ENCODE measurements at places on chromosomes 2 and 18.
A peak's percentile ranks its signal among the peaks of the same experiment; 100 is the strongest.

- DNase-seq: no peak
Measured at GRCh38 chr2:37297632-37298031, 27.0 kb downstream of the PRKD3 start.

DNA sequence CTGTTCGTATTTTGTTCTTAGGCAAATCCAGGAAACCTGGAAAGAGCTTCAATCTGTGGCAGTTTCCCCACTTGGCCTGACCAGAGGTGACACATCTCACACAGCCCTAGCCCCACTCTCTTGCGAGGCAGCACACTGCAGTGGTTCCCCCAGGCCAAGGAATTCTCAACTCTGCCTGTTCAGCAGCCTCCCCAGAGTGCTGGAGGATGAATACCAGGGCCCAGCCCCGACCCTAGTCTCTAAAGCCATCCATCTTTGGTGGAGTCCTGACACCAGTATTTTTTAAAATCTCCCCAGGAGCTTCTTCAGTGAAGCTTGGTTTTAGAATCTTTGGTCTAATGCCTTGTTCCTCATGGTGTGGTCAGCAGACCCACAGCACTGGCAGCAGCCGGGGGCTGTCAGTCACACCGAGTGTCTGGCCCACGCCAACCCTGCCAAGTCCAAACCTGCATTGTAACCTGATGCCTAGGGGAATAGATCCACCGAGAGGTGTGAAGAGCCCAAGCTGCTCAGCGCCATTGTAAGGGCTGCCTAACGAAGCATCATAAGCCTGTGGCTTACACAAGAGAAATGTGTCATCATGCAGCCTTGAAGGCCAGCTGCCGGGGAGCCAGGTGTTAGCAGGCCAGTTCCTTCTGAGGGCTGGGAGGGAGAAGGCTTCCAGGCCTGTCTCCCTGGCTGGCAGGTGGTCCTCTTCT is 428.7 kb upstream of the ID2 start:
- no peak for DNase-seq

DNA sequence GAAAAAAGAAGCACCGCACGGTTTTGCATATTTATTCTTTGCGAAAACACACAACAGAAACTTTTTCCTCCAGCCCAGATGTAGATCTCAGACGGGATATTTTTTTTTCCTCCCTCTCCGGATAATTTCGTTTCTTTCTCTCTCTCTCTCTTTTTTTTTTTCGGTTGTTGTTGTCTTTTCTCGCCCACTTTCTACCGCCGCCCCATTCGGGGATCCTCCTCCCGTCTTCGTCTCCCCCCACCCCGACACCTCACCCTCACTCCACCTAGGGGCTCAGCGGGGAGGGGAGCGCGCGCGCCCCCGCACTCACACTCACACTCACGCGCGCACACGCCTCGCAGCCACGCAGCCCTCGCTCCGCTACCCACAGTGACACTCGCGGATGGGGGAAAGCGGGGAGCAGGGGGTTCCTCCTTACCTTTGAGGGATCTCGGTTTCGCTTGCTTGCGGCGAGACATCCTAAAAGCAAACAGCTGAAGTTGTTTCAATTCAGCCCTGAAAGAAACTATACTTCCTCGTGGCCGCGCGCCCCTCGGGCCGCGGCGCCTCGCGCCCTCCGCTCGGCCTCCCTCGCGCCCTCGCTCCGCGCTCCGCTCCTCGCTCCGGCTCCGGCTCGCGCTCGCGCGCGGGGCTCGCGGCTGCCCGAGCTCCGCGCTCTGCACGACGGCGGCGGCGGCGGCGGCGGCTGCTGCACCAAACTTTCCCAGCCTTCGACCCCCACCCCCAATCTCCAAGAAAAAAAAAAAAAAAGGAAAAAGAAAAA is 1.3 kb downstream of the ZNF521 start:
- DNase-seq: peak; percentile 65

- DNase-seq: no peak
Measured at GRCh38 chr2:164984428-164984827, 29.1 kb upstream of the SLC38A11 start.

- DNase-seq: no peak
Measured at GRCh38 chr2:75920859-75921551, 210.3 kb upstream of the GCFC2 start.

DNA sequence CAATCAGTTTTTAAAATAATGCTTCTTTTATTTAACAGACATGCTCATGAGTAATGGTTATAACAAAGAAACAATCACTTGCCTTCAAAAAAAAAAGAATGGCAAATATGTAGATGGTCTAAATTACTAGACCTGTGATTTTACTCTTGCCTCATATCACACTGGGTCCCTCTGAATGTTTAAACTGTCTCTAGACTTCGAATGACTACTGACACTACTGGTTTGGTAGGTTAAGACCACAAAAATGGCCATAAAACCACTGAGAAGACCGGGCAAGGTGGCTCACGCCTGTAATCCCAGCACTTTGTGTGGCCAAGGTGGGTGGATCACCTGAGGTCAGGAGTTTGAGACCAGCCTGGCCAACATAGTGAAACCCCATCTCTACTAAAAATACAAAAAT is 5.1 kb upstream of the SELENOI start:
- no peak for DNase-seq

GRCh38 chr2:241892299-241893137 is 23.0 kb downstream of the RTP5 start:
- no peak for DNase-seq

DNA sequence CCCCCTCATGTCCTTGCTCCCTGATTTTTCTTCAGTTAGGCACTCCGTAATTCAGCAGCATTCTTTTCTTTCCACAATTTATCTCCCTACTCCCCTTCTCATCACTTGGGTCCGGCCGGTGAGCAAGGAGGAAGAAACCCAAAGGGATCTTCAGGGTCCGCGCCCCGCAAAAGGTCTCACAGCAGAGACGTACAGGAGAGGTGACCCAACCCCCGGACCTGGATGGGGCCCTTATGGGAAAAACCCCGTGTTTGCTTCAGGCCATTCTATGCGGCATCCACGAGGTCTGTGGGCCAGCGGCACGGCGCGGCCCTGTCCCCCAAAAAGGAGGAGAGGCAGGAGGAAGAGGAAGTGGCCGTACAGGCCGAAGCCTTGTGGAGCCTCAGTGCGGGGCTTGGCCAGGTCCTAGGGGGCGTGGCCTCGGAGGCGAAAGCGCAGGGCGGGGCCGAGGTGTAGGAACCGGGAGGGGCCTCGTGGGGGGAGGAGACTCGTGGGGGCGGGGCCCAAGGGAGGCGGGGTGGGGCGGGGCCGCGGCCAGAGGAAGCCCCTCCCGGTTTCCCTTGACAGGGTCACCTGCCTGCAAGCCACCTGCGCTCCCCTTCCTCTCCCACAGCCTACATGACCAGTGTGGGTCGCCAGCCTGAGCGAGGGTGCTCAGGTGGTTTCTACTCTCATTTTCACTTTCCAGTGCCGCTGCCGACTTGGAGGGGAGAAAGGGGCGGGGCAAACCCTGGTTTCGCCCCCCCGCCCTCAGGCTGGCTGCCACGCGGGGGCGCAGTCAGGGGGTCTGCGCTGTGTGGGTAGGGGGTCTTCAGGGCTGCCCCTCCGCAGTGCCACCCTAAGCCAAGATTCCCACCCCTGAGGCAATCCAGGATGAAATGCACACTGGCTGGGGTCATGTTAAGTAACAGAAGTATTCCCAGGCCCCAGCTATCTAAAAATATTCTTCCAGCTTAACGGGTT is 156.4 kb upstream of the XPO1 start:
- DNase-seq: peak; percentile 95

DNA sequence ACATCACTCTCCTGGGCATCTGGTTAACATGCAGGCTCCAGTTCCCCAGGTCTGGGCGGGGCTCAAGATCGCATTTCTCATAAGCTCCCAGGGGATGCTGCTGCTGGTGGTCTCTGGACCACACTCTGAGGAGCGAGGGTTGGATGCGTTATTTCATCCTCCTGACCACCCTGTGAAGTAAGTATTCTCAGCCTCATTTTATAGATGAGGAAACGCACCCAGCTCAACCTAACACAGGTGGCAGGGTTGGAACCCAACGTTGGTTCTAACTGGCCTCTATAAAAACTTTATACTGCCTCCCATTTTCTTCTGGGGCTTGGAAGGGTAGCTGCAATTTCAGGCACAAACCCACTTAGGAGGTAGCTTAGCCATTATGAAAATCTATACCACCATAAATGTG is 120.5 kb downstream of the FAM210A start:
- DNase-seq: no peak

- DNase-seq: no peak
Measured at GRCh38 chr2:42298132-42298531, 62.9 kb downstream of the COX7A2L start.

- no peak for DNase-seq
Measured at GRCh38 chr2:235002198-235003095, 50.6 kb downstream of the SH3BP4 start.

DNA sequence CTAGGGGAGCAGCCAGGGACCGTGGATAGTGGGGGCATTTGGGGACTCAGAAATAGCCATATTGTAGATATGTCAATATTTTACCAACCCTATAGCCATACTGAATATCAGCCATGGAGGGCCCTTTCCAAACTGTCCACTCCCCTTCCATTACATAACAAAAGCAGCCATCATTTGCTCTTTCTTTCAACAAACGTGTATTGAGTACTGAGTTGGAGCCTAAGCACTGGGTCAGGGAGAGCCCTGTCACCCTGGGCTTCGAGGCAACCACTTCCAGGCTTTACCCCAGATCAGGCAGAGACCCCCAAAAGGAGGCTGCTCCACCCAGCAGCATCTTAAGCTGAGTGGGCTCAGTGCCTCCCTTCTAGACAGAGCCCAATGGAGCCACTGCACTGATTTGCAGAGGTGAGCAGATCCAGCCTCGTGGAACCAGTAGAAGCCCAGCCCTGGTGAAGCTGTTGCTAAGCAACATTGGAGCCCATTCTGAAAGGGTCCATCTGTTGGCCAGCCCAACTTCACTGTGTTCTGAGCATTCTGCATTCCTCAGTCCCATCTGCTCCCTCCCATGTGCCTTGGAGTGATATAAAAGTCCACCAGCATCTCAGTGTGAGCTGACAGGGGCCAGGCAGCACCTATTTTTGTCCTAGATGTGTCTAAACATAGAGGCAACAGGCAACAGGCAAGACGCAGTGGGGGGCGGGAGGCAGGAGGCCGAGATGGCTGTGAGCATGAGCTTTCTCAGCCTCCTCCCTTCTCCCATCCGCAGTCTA is 112.1 kb downstream of the PLB1 start:
- DNase-seq: no peak

GRCh38 chr18:23924813-23925212 is 89.7 kb upstream of the TTC39C start:
- DNase-seq: no peak

DNA sequence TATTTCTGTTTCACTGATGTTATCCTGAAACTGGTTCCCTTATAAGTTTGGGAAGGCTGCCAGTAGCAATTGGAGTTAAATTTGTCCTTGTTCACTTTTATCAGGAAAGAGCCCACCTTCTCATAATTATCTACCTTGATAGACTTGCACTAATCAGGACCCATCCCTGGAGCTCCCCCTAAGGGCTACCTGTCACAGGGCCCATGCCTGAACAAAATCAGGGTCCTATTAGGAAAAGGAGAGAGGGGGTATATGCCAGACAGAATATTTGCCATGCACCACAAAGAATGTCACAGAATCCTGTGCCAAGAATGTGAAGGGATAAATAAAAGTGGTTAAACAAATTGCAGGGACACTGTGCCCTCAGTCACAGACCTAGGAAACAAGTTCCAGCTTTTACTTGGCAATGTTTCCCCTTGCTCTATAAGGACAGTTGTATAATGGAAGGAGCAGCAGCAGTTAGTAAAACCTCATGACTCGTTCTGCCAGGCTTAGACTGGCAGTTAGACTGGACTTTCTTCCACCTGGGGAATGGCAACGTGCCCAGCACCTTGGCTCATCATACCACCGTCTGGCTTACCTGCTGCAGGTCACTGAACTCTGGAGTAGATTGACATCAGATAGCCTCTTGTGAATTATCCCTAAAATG is 32.3 kb upstream of the VWC2L start:
- DNase-seq: no peak

- no peak for DNase-seq
Measured at GRCh38 chr2:33655626-33656320, 56.7 kb upstream of the FAM98A start.

DNA sequence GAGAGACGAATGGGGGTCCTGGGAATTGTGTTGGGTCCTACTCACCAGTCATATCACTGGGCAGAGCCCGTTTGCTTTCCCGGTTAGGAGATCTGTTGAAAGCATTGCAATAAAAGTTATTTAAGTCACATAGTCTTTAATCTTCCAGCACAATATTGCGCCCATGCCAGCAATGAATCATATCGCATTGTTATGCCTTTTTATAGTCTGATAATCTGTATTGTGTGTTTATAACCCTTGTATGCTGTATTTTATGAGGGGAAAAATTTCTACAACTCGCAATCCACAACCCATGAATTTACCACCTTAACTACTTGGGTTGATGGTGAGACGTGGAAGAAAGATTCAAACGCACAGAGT is 211.9 kb upstream of the SMIM21 start:
- peak; percentile 33 for DNase-seq

GRCh38 chr2:68686178-68686577 is 42.8 kb downstream of the PROKR1 start:
- no peak for DNase-seq

DNA sequence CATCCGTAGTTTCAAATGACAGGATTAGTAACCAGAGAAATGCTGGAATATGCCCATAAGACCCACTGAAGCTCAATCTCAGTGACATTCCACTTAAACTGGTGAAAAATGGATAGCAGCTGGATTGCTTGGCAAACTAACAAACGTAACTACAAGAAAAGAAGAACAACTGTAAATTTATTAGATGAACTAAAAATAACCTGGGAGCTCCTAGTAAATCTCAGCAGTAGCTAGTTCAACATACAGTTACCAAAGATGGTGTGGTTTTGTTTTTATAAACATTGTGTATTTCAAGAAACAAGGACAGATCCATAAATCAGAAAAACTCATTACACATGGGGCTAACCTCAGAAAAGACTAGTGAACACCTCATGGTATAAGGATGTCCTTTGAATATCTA is 531.9 kb downstream of the XIRP2 start:
- no peak for DNase-seq

GRCh38 chr2:116687371-116687770 is 1127.1 kb upstream of the DDX18 start:
- no peak for DNase-seq

DNA sequence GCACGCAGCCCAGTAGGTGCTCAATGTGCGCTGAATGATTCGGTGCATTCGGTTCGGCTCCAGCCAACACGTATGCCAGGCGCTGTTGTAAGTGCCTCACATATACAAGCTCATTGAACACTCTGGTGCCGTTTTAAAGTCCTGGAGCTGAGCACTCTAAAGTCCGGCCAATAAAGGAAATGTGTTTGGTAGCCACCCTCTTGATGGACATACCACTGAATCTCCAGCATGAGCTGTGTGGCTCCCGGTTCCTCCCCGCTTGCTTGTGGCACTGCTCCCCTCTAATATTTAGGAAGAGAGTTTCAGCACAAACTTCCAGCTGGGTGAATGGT is 112.1 kb downstream of the MCFD2 start:
- DNase-seq: no peak

- no peak for DNase-seq
Measured at GRCh38 chr2:205218056-205218455, 464.2 kb upstream of the NRP2 start.

- DNase-seq: peak; percentile 84
Measured at GRCh38 chr18:79394534-79395307, 1.0 kb upstream of the NFATC1 start.
